ENCODE measurements at places on chromosomes 3 and 15. TPM values are rescaled to one million over a fixed set of nuclear protein-coding genes. Genes with fewer than 3 reads are reported as not detected.

The CHDH gene
- total RNA-seq = under 0.01 TPM

The CHRNA3 gene
- not detected for total RNA-seq

The PRR20G gene
- not detected for total RNA-seq

The TGM5 gene
- not detected for total RNA-seq

The P2RY1 gene
- total RNA-seq = 0.39 TPM

The SOX14 gene
- total RNA-seq = not detected

The CD80 gene
- total RNA-seq = not detected

The TEX55 gene
- not detected for total RNA-seq

The PPP1R14D gene
- not detected for total RNA-seq

The HDAC11 gene
- 4.0 TPM for total RNA-seq

The PRRT3 gene
- 2.6 TPM for total RNA-seq

The PRKCD gene
- total RNA-seq = 2.2 TPM
